ENCODE measurements at places on chromosomes 13 and 19.

- DNase-seq = no peak
These were observed 140.8 kb downstream of the GGACT start for GRCh38 chr13:100447831-100448230.

GRCh38 chr19:34365463-34366401, 736 bp downstream of the GPI start:
- peak; percentile 54 for DNase-seq

DNA sequence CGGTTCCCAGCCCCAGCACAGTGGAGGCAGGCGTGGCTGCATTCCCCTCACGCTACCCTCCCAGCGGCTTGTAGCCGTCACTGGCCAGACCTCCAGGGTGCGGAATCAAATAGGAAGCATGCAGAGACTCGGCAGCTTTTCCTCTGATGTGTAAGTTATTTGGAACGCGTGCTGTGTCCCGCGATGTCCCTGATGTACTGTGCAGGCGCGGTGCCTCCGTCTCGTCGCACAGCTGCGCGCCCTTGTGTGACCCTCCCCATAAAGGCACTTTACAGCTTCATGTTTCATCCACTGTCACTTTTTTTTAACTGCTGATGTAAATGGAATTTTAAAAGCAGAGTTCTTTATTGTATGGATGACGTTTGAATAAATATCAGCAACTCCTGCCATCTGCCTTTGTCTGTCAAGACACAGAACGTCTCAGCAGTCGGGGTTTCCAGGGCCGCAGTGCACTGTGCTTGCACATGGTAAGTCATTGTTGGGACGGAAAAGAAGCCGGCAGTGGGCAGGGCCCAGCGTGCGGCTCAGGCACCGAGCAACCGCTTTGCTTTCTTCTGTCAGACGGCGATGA, 7.3 kb upstream of the F7 start:
- no peak for DNase-seq

GRCh38 chr13:46487748-46488147, 65.2 kb upstream of the LRCH1 start:
- DNase-seq = no peak

DNA sequence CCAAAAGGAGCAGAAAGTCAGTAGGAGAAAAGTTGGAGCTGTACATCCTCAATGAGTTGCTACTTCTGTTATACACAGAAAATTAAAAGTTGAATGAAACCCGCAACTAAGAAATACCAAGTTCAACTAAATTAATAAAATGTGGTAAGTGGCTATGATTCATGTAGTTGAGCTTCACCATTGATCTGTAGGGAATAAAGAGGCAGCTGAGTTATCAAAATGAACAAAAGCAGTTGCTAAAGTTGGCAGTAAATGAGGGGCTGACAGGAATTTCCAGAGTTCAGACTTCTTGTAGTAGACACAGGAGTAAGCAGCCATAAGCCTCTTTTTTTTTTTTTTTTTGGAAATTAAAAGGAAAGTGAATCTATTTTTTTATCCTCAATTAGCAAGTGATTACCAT, 234.6 kb downstream of the POSTN start:
- DNase-seq = no peak

DNA sequence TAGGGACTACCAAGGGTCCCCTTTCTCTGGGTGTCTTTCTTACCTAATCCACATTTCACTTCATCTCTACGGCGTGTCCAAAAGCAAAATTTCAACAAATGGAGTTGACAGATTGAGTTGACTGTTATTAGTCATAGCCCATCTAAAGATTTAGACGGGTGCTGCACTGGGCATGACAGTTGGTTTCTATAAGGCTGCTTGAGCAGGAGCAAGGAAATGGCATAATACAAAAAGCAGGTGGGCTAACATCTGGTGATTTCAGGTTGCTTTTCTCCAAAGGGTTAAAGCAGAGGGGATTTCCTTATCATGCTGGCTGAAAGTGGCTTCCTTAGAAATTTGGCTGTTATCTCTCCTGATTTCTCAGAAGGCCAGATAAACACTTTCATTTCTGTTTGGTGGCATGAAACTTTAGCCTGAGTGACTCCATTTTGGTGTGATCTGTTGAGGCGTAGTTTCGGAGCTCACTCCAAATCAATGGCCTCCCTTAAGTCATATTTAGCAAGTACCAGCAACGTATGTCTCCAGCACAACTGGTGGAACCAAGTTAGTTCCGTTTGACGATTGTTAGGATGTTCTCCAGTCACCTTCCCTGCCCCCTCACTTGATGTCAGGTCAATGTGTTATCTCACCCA, 440.4 kb downstream of the FGF9 start:
- DNase-seq = no peak

DNA sequence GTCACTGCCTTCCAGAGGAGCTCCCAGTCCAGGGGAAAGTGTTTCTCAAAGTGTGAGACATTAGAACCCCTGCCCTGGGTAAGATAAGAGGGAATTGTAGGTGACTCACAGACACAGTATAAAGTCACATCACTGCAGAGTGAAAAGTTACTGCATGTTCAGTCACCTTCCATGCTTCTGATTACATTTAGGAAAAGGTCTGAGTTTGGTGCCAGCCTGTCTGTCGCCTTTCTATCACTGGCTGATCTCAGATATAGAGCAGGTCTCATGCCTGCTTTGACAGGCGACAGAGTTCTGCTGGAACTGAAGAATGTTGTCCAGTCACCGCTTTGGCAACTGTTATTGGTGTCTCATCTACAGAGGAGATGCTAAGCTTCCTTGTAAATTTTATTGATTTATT, 1078.6 kb downstream of the UQCRFS1 start:
- no peak for DNase-seq

DNA sequence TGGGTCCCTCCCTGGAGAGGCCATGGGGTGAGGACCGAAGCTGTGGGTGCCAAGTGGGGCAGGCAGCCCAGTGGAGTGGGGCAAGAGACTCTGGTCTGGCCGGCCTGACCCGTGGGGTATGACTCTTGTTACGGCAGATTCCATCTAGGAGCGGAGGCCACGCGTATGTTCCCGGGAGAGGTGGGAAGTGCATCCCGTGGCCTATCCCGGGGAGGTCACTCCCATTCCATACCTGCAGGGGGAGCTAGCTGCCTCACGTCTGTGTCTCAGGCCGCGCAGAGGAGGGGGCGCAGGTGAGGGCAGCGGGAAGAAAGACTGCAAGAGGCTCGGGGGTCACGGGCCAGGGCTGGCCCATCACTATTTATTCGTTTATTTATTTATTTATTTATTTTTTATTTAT, 4.9 kb downstream of the CSNK1G2 start:
- DNase-seq = peak; percentile 91

- DNase-seq = no peak
These were observed 16.1 kb downstream of the MKNK2 start for GRCh38 chr19:2034729-2035589.

DNA sequence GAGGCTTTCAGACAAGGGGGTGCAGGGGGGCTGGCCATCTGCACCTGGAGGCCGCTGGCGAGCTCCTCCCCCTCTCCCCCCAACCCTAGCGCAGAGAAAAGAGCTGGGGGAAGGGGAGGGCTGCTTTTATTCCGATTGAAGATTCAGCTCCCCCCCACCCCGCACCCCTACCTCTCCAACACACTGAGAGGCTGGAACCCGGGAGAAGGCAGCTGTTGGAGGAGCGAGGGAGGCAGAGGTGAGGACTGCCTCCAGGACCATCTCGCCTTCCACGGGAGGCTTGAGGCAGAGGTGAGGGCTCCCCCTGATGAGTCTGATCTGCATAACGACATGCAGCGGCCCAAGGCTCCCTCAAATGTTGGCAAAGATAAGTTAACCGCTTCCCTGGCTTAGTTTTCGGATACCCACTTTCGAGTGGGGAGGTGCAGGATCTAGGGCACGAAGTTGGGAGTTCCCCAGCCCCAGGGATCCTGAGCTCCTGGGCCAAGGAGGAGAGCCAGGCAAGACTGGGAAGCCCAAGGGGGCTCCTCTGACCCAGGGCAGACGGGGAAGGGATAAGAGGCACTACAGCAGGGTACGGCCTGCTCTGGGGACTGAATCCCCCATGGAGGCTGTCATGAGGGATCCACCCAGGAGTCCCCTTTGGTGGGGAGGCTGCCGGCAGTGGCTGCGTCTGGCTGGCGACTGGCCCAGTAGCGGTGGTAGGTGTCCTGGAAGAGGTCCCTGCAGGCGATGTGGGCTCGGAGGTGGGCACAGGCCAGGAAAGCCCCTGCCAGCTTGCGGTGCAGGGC, 1.2 kb upstream of the NUMBL start:
- DNase-seq = no peak

DNA sequence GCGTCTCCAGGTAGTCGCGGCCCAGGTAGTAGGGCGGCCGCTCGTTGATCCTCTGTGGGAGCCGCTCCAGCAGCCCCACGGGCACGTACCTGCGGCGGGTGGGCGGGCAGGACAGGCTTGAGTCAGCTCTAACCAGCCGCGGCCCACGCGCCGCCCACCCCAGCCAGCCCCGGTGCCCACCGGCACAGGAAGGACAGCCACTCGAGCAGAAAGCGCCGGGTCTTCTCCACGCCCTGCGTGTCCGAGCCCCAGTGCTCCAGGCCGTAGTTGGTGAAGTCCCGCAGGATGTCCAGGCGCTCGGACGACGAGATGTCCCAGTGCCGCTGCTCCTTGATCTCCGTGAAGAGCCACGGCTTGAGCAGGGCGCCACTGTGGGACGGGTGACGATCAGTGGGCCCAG, 877 bp upstream of the PRR22 start:
- DNase-seq = no peak

GRCh38 chr13:34276764-34277163, 458.8 kb downstream of the RFC3 start:
- DNase-seq = no peak

GRCh38 chr13:23867027-23867491, 22.1 kb downstream of the MIPEP start:
- no peak for DNase-seq

DNA sequence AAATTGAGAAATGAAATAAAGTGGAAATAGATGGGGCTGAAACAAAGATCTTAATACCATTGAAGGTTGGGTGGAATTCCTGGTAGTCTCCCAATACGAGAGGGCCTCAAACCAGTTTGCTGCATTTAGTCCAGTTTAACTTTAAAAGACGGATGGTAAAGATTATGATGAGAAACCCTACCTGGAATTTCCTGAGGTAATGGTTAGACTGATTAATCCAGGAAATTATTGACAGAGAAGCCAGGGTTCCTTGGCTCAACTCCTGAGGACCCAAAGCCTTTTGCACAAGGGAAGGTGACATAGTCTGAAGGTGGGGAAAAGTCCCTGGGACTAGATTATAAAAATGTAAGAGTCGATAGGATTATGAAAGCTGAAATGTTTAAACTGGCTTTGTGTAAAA, 133.2 kb upstream of the SLITRK5 start:
- DNase-seq = no peak

All from HuH-7 (cell line).